ENCODE measurements at places on chromosomes 7 and 10. TPM values are rescaled to one million over a fixed set of nuclear protein-coding genes. Genes with fewer than 3 reads are reported as not detected.

GRCh38 chr10:113426181-113426877 lies 126.5 kb upstream of the HABP2 start:
- no peak for DNase-seq

The PDE1C gene
- 220 TPM for total RNA-seq

The LIPM gene
- total RNA-seq: not detected

DNA sequence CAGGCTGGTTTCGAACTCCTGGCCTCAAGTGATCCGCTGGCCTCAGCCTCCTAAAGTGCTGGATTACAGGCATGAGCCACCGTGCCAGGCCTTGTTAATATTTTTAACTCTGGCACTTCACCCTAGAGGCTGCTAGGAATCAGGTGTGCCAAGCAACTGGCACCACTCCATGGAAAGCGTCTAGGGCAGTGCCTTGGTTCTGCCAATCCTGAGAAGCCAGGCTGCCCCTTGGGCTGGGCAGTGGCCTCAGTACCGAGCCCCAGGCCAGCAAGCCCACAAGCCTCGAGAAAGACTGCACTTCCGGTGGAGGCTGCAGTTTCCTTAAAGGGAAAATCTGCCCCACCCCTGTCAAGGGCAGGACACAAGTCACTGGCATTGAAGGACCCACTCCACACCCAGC lies 11.3 kb downstream of the ALKBH4 start:
- no peak for DNase-seq

DNA sequence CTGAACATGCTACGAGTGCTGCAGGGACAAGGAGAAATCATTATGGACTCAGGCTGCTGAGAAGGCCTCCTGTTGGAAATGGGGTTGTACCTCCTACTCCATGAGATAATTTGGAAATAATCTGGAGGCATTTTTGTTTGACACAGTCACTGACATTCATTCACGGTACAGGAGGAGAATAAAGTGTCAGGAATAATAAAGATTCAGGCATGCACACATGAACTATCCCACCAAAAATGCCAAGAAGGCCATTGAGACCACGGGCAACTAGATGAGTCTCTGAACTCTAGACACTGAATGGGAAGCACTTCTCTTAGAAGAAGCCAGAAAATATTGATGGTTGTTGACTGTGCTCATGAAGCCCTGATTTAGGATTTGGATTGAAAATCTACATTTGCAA lies 220.9 kb upstream of the HABP2 start:
- DNase-seq: no peak

Measured in cardiac septum (tissue), 1 donor.